Left lung (tissue), 14 donors: ENCODE measurements at places on chromosomes 5 and 9. TPM values are rescaled to one million over a fixed set of nuclear protein-coding genes. Genes with fewer than 3 reads are reported as not detected.

The ARL14EPL gene
- not detected for total RNA-seq

The DCTN3 gene
- total RNA-seq = 70.4 TPM

The BAAT gene
- total RNA-seq = 18.6 TPM

The ANKRD18B gene
- 1.3 TPM for total RNA-seq

The PCDHAC2 gene
- 9.9 TPM for total RNA-seq

The SCGB3A2 gene
- 76.6 TPM for total RNA-seq

The CNTNAP3 gene
- total RNA-seq = 5.3 TPM

The TNFSF8 gene
- total RNA-seq = 4.8 TPM

The DELE1 gene
- 75.1 TPM for total RNA-seq

The SLC36A3 gene
- not detected for total RNA-seq

The ANKRD31 gene
- total RNA-seq = 0.16 TPM

The EFNA5 gene
- 16.9 TPM for total RNA-seq

The MLLT3 gene
- 27.6 TPM for total RNA-seq

The BTNL3 gene
- not detected for total RNA-seq

The PCDHGA8 gene
- total RNA-seq = 1.1 TPM

The NIM1K gene
- 3.0 TPM for total RNA-seq

The FST gene
- 2.1 TPM for total RNA-seq

The EXOC3 gene
- total RNA-seq = 58.7 TPM

The DNM1 gene
- 17.2 TPM for total RNA-seq

The PCDHA9 gene
- 0.20 TPM for total RNA-seq

The PLPP7 gene
- total RNA-seq = 1.6 TPM

The LHFPL2 gene
- total RNA-seq = 49.3 TPM

The TEX48 gene
- not detected for total RNA-seq

The SLC46A2 gene
- 7.0 TPM for total RNA-seq

The FAM221B gene
- total RNA-seq = not detected

The IL13 gene
- not detected for total RNA-seq

The LPAR1 gene
- total RNA-seq = 40.5 TPM

The IFNK gene
- total RNA-seq = not detected

The NIPAL4 gene
- 0.06 TPM for total RNA-seq

The PCDHGA3 gene
- total RNA-seq = 1.4 TPM

The FAM78A gene
- 18.1 TPM for total RNA-seq

The TUSC1 gene
- 10.3 TPM for total RNA-seq

The LRRTM2 gene
- 0.38 TPM for total RNA-seq

The LRRC19 gene
- total RNA-seq = not detected

The IRX4 gene
- total RNA-seq = not detected

The AIF1L gene
- total RNA-seq = 9.3 TPM

The ANKRA2 gene
- total RNA-seq = 13.8 TPM

The PCDHGA10 gene
- 3.9 TPM for total RNA-seq

The HNRNPK gene
- total RNA-seq = 382 TPM

The NKD2 gene
- 31.6 TPM for total RNA-seq

The ELOVL7 gene
- total RNA-seq = 15.0 TPM

The ANKH gene
- 45.3 TPM for total RNA-seq

The PGM5 gene
- total RNA-seq = 21.7 TPM

The CEMIP2 gene
- total RNA-seq = 111 TPM

The GLRA1 gene
- total RNA-seq = not detected

The SLC6A19 gene
- not detected for total RNA-seq

The SHC3 gene
- total RNA-seq = 12.7 TPM
